H9 (cell line): ENCODE measurements at places on chromosomes 4 and X. TPM values are rescaled to one million over a fixed set of nuclear protein-coding genes. Genes with fewer than 3 reads are reported as not detected.

DNA sequence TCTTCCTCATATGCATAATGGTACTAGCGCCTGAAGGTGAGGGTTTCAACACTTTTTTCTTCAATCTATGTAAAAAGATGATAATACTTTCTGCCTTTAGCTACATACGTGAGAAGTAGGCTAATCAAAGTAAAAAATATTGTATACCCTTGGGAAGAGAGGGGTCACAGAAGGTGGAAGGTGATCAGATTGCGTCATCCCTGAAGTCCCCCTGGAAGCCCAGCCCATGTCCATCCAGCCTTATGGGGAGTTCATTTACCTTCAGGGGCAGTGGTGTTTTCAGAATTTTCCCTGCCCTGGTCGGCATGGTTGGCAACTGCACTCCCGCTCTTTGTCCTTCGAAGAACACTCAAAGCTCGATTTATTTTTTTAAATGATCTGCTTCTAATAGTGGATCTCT is 84.2 kb downstream of the LNX1 start:
- no peaks in the 10 kb centered on the region for H3K4me1 ChIP-seq
- H3K27me3 ChIP-seq = no peaks in the 10 kb centered on the region
- no peak for DNase-seq
- H3K4me3 ChIP-seq = no peak overlapping the region

DNA sequence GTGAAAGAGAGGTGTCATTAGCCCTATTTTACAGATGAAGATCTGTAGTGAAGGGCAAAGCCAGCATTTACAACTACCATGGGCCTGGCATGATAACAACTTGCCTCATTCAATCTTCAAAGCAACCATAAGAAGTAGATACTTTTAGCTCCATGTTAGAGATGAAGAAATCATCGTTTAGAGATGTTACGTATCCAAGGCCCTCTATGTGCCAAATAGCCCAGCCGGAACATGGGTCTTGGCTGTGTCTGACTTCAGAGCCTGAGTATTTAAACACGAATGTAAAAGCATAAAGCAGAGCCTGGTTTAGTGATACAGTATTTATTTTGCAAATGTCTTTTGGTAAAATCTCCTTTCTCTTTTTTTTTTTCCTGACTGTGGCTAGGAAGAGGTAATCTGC is 197.1 kb downstream of the RASL11B start:
- H3K27me3 ChIP-seq = no peaks in the 10 kb centered on the region
- H3K27ac ChIP-seq = no peak overlapping the region
- H3K36me3 ChIP-seq = no peaks in the 10 kb centered on the region
- H3K4me3 ChIP-seq = no peak overlapping the region

DNA sequence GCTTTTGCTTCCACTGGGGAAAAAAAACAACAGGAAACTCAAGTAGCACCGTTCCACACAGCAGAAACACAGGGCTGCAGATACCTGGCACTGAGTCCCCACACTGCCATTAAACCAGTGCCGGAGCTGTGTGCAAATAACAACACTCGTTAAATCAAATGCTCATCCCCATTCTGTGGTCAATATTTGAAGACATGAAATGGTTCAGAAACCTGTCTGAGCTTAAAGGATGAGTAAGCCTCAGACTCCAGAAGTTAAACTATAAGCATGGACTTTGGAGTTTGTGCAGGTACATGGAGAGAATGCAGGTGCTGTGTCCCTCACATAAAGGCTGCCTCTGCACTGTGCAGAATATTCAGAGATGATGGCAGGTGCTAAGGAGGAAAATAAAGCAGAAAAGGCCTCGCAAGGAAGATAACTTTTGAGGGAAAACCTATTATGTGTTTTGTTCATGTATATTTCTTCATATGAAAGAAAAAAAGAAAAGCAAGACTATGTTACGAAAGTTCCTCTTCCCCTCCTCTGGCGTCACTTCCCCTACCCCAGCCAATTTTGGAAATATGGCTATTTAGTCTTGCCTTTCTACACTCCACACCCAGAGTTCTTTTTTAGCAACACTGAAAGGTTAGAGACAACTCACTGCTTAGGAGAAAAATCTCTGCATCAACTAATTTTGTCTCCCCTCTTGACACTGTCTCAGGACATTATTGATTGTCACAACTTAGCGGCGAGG is 4.6 kb downstream of the MPP1 start:
- H3K27me3 ChIP-seq = peaks cover 5% of the 10 kb centered on the region; the same call in 1 of the 2 replicates
- DNase-seq = no peak
- H3K4me1 ChIP-seq = no peaks in the 10 kb centered on the region; the same call in 1 of the 2 replicates
- H3K36me3 ChIP-seq = no peaks in the 10 kb centered on the region

- H3K27ac ChIP-seq = no peak overlapping the region
- no peaks in the 10 kb centered on the region for H3K36me3 ChIP-seq
- peaks cover under 1% of the 10 kb centered on the region; the same call in 1 of the 2 replicates for H3K4me1 ChIP-seq
- DNase-seq = no peak
- H3K27me3 ChIP-seq = peaks cover 44% of the 10 kb centered on the region
Measured at GRCh38 chr4:82801910-82802521, 3.4 kb upstream of the SCD5 start.

DNA sequence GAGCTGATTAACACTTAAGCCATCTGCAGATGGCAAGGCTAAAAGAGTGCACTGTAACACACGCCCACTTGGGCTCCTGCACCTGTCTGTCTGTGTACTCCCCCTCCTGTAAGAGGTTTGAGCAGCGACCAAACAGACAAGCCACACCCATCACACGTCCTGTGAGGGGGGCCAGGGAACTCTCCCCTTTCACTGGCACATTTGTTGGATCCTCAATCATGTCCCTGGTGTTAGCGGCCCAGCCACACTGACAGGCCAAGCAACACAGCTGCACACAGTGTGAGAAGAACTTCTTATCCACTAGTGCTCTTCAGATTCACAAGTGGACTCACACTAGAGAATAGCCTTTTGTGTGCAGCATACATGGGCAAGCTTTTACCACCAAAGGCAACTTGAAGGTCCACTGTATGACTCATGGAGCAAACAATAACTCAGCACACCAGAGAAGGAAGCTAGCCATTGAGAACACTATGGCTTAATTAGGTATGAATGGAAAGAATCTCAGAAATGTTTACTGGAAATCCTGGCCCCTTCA is 29.1 kb upstream of the UTP14A start:
- H3K27me3 ChIP-seq = no peaks in the 10 kb centered on the region
- no peak overlapping the region for H3K4me3 ChIP-seq
- H3K36me3 ChIP-seq = peaks cover 5% of the 10 kb centered on the region; the same call in 1 of the 3 replicates
- DNase-seq = peak; percentile 27
- H3K27ac ChIP-seq = peak overlapping the region; percentile 62

GRCh38 chrX:132153166-132153565 is 25.3 kb upstream of the FRMD7 start:
- H3K4me3 ChIP-seq = no peak overlapping the region
- H3K36me3 ChIP-seq = no peaks in the 10 kb centered on the region
- no peaks in the 10 kb centered on the region for H3K27me3 ChIP-seq
- H3K27ac ChIP-seq = no peak overlapping the region
- H3K4me1 ChIP-seq = no peaks in the 10 kb centered on the region

GRCh38 chr4:76716020-76716419 is 181.9 kb downstream of the SOWAHB start:
- peaks cover 10% of the 10 kb centered on the region for H3K4me1 ChIP-seq
- H3K36me3 ChIP-seq = peaks cover 19% of the 10 kb centered on the region
- no peak for DNase-seq
- H3K27me3 ChIP-seq = no peaks in the 10 kb centered on the region

DNA sequence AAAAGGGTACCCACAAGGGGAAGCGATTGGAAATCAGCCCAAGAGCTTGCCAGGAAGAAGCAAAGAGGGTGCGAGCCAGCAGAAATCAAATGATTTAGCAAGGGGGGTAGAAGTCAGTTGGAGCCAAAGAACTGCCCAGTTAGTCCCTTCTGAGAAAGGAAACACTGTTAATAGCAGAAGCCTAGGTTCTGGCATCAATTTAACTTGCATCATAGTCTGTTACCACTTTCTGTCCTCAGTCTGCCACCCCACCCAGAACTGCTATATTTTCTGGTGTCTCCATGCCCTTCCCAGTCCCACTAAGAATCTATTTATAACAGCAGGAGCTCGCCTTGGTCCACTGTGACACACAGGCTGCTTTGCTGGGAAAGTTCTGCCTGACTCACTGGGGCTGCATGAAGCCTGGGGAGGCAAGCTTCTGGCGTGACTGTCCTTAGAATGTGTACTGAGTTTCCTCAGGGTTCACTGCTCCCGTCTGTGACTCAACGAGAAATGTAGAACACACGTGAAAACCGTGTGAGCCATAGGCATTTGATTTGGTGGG is 157.8 kb upstream of the TTC29 start:
- no peaks in the 10 kb centered on the region for H3K36me3 ChIP-seq
- DNase-seq = no peak
- H3K4me1 ChIP-seq = no peaks in the 10 kb centered on the region; the same call in 1 of the 2 replicates
- H3K4me3 ChIP-seq = no peak overlapping the region

DNA sequence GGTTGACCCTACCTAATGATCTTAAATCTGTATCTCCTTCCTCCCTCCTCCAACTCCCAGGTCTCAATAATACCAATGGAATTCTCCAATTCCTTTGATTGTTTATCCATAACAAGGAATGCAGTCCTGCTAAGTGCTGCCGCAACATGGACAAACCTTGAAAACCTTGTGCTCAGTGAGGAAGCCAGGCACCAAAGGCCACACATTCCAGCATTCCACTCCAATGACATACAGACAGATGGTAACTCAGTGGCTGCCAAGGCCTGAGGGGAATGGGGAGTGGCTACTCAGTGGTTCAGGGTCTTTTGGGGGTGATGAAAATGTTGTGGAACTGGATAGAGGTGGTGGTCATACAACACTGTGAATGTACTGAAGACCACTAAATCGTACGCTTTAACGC is 10.4 kb downstream of the HAUS7 start:
- no peaks in the 10 kb centered on the region for H3K27me3 ChIP-seq
- no peak overlapping the region for H3K27ac ChIP-seq
- H3K4me3 ChIP-seq = no peak overlapping the region; the same call in 2 of the 3 replicates
- no peak for DNase-seq
- peaks cover 48% of the 10 kb centered on the region for H3K36me3 ChIP-seq

- H3K36me3 ChIP-seq = no peaks in the 10 kb centered on the region
- no peaks in the 10 kb centered on the region for H3K4me1 ChIP-seq
- H3K27me3 ChIP-seq = no peaks in the 10 kb centered on the region
- no peak overlapping the region for H3K4me3 ChIP-seq
- H3K27ac ChIP-seq = no peak overlapping the region
- DNase-seq = no peak
Measured at GRCh38 chr4:7759635-7760034, 180.0 kb downstream of the AFAP1 start.

GRCh38 chrX:47674776-47675175 is 15.8 kb upstream of the UXT start:
- no peaks in the 10 kb centered on the region for H3K27me3 ChIP-seq
- H3K4me3 ChIP-seq = no peak overlapping the region

GRCh38 chr4:6111354-6111960 is 88.9 kb downstream of the JAKMIP1 start:
- no peaks in the 10 kb centered on the region for H3K27me3 ChIP-seq
- H3K36me3 ChIP-seq = peaks cover under 1% of the 10 kb centered on the region

- peak overlapping the region; percentile 32; the same call in 1 of the 3 replicates for H3K4me3 ChIP-seq
- DNase-seq = no peak
- no peaks in the 10 kb centered on the region for H3K4me1 ChIP-seq
- no peaks in the 10 kb centered on the region for H3K27me3 ChIP-seq
- H3K36me3 ChIP-seq = peaks cover 21% of the 10 kb centered on the region; the same call in 1 of the 2 replicates
Measured at GRCh38 chr4:39812500-39812899, 114.6 kb downstream of the UBE2K start.

- H3K27ac ChIP-seq = no peak overlapping the region
- H3K27me3 ChIP-seq = 0 out of 2 replicates have a peak, but pooled peaks cover 3% of the 10 kb centered on the region
- no peaks in the 10 kb centered on the region; the same call in 1 of the 2 replicates for H3K36me3 ChIP-seq
- peaks cover 2% of the 10 kb centered on the region; the same call in 1 of the 2 replicates for H3K4me1 ChIP-seq
Measured at GRCh38 chrX:39725928-39726619, 371.7 kb downstream of the BCOR start.

GRCh38 chr4:15317246-15317645 is 110.6 kb upstream of the C1QTNF7 start:
- H3K36me3 ChIP-seq = no peaks in the 10 kb centered on the region
- H3K27me3 ChIP-seq = no peaks in the 10 kb centered on the region
- H3K4me1 ChIP-seq = peaks cover 10% of the 10 kb centered on the region; the same call in 1 of the 2 replicates
- no peak overlapping the region for H3K27ac ChIP-seq
- H3K4me3 ChIP-seq = no peak overlapping the region

GRCh38 chrX:41759817-41760216 is 35.8 kb downstream of the GPR82 start:
- no peaks in the 10 kb centered on the region; the same call in 1 of the 2 replicates for H3K4me1 ChIP-seq
- no peaks in the 10 kb centered on the region for H3K27me3 ChIP-seq
- no peak for DNase-seq
- no peaks in the 10 kb centered on the region; the same call in 2 of the 3 replicates for H3K36me3 ChIP-seq

GRCh38 chr4:27861381-27861787 is 1000.7 kb downstream of the STIM2 start:
- H3K4me1 ChIP-seq = no peaks in the 10 kb centered on the region
- H3K36me3 ChIP-seq = no peaks in the 10 kb centered on the region
- no peak overlapping the region for H3K4me3 ChIP-seq
- DNase-seq = peak; percentile 68
- H3K27me3 ChIP-seq = no peaks in the 10 kb centered on the region
- no peak overlapping the region for H3K27ac ChIP-seq

DNA sequence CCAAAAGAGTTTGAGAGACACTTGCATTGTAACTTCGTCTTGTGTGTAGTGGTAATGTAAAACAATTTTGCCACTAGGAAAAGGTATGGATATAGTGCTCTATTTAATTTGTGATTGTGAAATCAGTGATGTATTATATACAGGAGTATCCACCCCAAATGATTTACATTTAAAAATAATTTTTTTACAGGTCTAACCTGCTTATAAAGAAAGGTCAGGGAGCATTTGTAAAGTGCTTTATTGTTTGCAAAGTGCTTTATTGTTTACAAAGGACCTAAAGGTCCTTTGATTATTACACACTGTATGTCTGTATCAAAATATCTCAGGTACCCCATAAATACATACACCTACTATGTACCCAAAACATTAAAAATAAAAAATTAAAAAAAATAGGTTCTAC is 70.3 kb downstream of the DCK start:
- no peaks in the 10 kb centered on the region for H3K27me3 ChIP-seq
- no peak overlapping the region for H3K27ac ChIP-seq
- no peaks in the 10 kb centered on the region for H3K4me1 ChIP-seq
- no peak overlapping the region for H3K4me3 ChIP-seq
- DNase-seq = no peak

DNA sequence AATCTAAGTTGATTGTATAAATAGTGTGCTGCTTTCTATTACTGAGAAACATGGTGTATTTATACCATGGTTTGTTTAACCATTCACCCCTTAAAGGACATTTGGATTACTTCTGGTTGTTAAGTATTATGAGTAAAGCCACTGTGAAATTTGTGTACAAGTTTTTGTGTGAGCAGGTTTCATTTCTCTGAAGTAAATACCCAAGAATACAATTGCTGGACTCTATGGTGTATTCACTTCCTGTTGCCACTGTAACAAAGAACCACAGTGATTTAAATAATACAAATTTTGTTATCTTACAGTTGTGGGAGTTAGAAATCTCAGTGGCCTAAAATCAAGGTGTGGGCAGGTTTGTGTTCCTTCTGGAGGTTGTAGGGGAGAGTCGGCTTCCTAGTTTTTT is 869.6 kb downstream of the CCSER1 start:
- H3K27me3 ChIP-seq = no peaks in the 10 kb centered on the region
- no peaks in the 10 kb centered on the region for H3K4me1 ChIP-seq
- H3K4me3 ChIP-seq = no peak overlapping the region
- no peak for DNase-seq
- H3K36me3 ChIP-seq = no peaks in the 10 kb centered on the region

GRCh38 chr4:152565333-152565732 is 29.4 kb upstream of the FBXW7 start:
- no peaks in the 10 kb centered on the region for H3K27me3 ChIP-seq
- no peaks in the 10 kb centered on the region for H3K36me3 ChIP-seq
- no peaks in the 10 kb centered on the region for H3K4me1 ChIP-seq
- no peak overlapping the region for H3K4me3 ChIP-seq
- no peak for DNase-seq

Gene EDA
- 7.7 and 8.1 TPM in 2 replicates for total RNA-seq

Gene ARL9
- 0.48 TPM in 1 of 2 replicates, not detected in the other for total RNA-seq

Gene GAGE1
- total RNA-seq = not detected in 2 replicates

Gene TBC1D8B
- total RNA-seq = 2.6 TPM in 2 replicates

Gene S100G
- not detected in 2 replicates for total RNA-seq

Gene OPRPN
- not detected in 2 replicates for total RNA-seq

Gene EGFL6
- total RNA-seq = 0.75 and 0.94 TPM in 2 replicates
